Left lobe of liver (tissue), 2 donors: ENCODE measurements at places on chromosomes 2 and 18. TPM values are rescaled to one million over a fixed set of nuclear protein-coding genes. Genes with fewer than 3 reads are reported as not detected.

GRCh38 chr18:3495691-3496430 is 45.9 kb downstream of the TGIF1 start:
- no peak for DNase-seq

Gene PROM2
- total RNA-seq: 1.1 TPM

Gene ITGB6
- total RNA-seq: 0.18 TPM

DNA sequence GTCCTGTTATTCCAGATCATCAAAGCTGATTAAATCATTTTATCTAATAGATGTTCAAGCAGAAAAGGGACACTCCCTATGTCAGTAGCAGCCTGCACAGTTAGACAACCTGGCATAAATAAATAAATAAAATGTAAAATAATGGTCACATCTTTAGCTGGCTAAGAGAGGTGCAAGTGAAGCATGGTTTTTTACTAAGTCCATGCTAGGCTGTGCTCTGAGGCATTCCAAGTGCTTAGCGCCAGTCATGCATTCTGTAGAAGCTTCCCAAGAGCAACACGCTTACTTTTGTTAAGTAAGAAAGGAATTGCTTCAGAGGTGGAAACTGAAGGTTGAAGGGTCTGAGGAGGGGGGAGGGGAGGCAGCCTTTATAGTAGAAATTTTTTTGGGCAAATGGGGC is 351.2 kb downstream of the CDH2 start:
- no peak for DNase-seq

- DNase-seq: no peak
These were observed 311.9 kb upstream of the HDAC4 start for GRCh38 chr2:239712755-239713154.
